HFFc6 (cell line): ENCODE measurements at places on chromosomes 3 and 15.

DNA sequence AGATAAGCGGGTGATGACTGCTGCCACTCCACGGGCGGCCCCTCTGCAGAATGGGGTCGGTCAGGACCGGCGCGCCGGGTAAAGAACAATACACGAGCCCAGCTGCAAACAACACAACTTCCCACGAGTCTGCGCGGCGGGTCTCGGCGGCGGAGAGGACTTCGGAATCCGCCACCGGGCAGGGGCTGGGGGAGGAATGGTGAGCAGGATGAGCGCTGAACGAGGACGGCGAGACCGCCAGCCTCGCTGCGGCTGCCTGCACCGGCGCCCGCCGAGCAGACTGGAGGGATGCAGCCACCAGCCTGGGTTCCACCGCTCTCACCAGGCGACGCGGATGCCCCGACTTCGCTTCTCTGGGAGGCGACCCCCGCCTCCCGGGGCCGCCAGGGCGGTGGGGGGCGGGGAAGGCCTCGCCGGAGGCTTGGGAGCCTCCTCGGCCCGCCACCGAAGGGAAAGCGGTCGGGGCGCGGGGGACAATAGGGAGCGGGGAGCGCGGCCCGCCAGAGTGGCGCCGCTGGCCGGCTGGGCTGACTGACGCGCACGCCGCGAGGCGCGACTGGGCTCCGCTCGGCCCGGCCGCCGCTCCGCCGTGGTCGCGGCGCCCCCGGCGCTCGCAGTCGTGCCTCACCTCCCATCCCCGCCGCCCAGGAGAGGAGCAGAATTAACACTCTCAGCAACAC lies 515 bp downstream of the ADAM10 start:
- H3K4me1 ChIP-seq, result peaks cover 24% of the 10 kb centered on the region
- H3K27me3 ChIP-seq, result no peaks in the 10 kb centered on the region; the same call in 1 of the 2 replicates
- H3K27ac ChIP-seq, result peak overlapping the region; percentile 95
- H3K36me3 ChIP-seq, result peaks cover 4% of the 10 kb centered on the region; the same call in 1 of the 2 replicates
- DNase-seq, result peak; percentile 9

DNA sequence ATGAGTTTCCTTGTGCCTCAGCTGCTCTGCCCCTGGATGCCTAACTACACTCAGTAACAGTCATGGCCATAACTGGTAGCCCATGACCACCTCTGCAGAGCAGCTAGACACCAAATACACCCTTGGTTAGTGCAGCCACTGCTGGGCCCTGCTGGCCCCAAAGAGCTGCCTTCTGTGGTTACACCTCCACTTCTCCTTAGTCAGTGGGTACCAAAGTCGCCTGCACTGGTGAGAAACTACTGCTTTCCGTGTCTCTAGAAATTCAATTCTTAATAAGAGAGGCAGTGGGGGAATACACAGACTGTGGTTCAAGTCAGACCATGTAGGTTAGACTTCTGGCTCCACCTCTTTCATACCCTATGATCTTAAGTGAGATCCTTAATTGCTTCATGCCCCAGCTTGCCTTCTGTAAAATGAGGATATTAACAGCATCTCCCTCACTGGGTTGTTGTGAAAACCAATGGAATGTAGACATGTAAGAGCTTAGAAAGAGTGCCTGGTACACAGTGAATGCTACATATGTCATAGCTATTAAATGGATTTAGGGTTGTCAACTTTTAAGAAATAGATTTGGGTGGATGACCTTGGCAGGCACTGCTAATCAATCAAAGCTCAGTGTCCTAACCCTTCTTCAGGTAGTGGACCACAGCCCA lies 18.2 kb downstream of the HEG1 start:
- no peak overlapping the region for H3K27ac ChIP-seq
- H3K36me3 ChIP-seq, result peaks cover 21% of the 10 kb centered on the region
- peaks cover 1% of the 10 kb centered on the region; the same call in 1 of the 2 replicates for H3K27me3 ChIP-seq

- H3K4me1 ChIP-seq, result peaks cover 59% of the 10 kb centered on the region
- H3K4me3 ChIP-seq, result 0 out of 2 replicates have a peak overlapping the region, but pooled peaks have one; percentile 14
- H3K36me3 ChIP-seq, result peaks cover 15% of the 10 kb centered on the region
- peak overlapping the region; percentile 64; the same call in 1 of the 2 replicates for H3K27ac ChIP-seq
These were observed 128.4 kb upstream of the ZBED2 start for GRCh38 chr3:111723293-111724215.

DNA sequence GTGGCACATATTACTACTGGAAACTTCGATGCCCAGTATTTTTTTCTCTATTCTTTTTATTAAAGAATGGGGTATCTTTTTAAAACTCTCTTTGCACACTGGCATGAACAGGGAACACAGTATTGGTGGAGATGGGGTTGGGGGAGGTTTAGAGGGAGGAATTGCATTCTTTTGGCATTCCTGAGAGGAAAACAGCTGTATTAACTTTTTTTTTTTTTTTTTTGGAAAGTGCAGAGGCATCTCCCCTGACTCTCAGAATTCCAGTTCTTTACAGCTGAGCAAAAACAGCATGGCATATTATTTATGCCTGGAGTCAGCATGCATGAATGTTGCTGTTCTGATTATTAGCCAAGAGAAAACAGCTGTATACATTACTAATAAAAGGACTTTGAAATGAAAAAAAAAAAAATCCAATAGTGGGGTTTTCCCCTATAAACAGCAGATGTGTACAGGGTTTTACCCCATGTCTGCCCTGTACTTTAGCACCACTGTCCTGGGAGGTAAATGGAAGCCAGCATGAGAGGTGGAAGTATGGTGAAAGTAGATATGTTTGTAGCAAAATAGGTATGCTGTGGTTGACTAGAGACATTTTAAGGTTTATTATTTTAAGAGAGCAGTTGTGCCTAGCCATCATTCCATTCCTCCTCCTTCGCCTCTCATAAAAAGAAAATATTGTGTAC lies 132.2 kb downstream of the FNDC3B start:
- no peaks in the 10 kb centered on the region; the same call in 1 of the 2 replicates for H3K27me3 ChIP-seq
- no peak overlapping the region; the same call in 1 of the 2 replicates for H3K4me3 ChIP-seq
- H3K4me1 ChIP-seq, result peaks cover 77% of the 10 kb centered on the region
- H3K36me3 ChIP-seq, result peaks cover 4% of the 10 kb centered on the region; the same call in 1 of the 2 replicates

- no peak for DNase-seq
- H3K4me3 ChIP-seq, result no peak overlapping the region
- H3K27ac ChIP-seq, result no peak overlapping the region
- peaks cover 21% of the 10 kb centered on the region for H3K27me3 ChIP-seq
These were observed 51.5 kb upstream of the MYZAP start for GRCh38 chr15:57540211-57540610.

- H3K4me1 ChIP-seq, result no peaks in the 10 kb centered on the region
- no peak overlapping the region for H3K4me3 ChIP-seq
- H3K36me3 ChIP-seq, result no peaks in the 10 kb centered on the region
- no peak overlapping the region for H3K27ac ChIP-seq
- H3K27me3 ChIP-seq, result peaks cover 40% of the 10 kb centered on the region
These were observed 276.6 kb downstream of the RPLP1 start for GRCh38 chr15:69729167-69729748.

- H3K27me3 ChIP-seq, result peaks cover 14% of the 10 kb centered on the region
- DNase-seq, result no peak
- H3K36me3 ChIP-seq, result no peaks in the 10 kb centered on the region
- no peak overlapping the region for H3K4me3 ChIP-seq
These were observed 13.0 kb upstream of the PCCB start for GRCh38 chr3:136237103-136237502.

DNA sequence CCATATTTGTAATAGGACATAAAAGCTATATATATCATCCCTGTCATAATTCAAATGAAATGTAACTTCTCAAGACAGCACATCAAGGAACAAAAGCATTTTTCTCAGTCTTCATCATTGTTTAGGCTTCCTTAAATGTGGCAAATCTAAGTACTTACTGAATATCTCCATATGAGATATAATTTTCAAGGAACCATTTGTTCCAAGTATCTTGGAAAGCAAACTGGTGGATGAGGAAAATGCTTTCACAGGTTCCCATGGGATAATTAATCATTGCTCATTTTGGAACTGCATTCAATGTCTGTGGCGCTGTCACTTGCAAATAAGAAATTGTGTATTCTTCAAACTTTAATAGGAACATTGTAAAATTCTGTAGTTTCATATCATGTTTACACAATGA lies 52.6 kb upstream of the ZNF385D start:
- H3K36me3 ChIP-seq, result no peaks in the 10 kb centered on the region
- no peak for DNase-seq
- H3K4me3 ChIP-seq, result no peak overlapping the region
- H3K27me3 ChIP-seq, result no peaks in the 10 kb centered on the region
- no peaks in the 10 kb centered on the region for H3K4me1 ChIP-seq
